ENCODE measurements at places on chromosomes 5 and 9. TPM values are rescaled to one million over a fixed set of nuclear protein-coding genes. Genes with fewer than 3 reads are reported as not detected.

DNA sequence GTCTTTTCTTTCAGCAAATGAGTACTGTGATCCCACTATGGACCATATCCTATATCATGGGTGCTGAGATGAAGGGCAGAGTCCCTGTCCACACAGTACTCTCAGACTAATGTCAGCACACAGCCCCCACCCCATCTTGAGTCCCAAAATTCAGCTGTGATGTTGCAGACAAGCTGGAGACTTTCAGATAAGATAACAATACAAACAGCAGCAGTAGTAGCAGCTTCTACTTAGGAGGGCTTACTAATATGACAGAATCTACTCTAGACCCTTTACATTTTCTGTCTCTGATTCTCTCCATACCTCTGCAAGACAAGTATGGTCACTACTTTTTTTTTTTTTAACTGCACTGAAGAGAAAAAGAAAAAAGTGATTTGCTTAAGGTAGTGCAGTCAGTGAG lies 129.1 kb upstream of the TRIM32 start:
- no peak for DNase-seq

DNA sequence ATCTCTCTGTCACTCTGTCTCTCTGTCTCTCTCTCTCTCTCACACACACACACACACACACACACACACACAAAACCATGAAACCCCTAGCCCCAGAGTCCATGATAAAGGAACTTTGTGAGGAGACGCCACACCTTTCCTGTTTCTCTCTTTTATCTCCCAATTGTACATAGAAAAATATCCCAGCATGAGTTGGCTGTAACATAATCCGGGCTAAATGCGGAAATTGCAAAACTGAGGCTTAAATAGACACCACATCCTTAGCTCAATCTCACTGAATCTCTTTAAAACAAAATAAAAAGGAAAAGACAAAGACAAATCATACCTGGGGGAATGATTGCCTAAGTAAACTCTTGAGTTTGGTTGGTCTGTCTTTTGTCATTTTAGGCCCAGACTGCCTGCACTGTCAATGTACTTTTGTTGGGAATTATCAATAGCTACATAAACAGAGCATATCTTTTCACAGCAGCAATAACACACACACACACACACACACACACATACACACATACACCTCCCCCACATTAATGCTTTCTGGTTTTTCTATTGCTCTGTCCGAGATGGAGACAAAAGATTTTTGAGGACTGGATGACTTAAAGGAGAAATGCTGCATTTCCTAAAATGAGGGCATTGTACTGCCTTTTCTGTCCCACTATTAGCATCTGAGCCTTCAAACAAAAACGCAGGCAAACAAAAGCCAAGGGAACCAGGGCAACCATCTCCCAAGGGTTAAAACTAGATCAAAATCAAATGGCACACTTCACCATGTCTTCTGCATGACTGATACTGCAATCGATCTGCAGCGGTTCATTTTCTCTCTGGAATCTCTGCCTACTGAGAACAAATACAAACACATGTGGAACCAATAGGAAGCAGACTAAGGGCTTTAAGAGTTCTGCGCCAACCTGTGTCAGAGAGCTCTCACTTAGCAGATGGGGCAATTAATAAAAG lies 321.5 kb downstream of the NFIB start:
- DNase-seq, result no peak

DNA sequence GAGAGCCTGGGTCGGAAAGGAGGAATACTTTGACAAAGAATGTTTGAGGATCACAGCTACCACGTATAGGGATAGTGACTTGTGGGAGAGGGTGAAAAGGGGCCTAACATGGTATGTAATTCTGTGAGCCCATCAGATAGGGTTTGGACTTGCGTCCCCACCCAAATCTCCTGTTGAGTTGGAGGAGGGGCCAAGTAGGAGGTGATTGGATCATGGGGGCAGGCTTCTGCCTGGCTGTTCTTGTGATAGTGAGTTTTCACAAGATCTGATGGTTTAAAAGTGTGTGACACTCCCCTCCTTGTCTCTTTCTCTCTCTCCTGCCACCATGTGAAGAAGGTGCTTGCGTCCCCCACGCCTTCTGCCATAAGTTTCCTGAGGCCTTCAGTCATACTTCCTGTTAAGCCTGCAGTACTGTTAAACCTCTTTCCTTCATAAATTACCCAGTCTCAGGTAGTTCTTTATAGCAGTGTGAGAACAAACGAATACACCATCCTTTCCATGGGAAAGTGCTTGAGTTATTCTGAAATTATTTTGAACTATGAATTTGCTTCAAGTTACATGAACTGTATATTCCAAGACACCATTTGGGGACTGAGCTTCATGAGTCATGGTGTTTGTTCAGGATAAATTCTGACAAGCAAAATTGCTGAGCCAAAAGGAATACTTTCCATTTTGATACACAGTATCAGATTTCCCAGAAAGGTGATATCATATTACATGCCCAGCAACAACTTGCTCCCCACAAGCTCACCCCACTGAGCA lies 68.8 kb upstream of the SSBP2 start:
- peak; percentile 21 for DNase-seq

GRCh38 chr9:101561740-101562139 lies 28.1 kb downstream of the RNF20 start:
- DNase-seq, result no peak

DNA sequence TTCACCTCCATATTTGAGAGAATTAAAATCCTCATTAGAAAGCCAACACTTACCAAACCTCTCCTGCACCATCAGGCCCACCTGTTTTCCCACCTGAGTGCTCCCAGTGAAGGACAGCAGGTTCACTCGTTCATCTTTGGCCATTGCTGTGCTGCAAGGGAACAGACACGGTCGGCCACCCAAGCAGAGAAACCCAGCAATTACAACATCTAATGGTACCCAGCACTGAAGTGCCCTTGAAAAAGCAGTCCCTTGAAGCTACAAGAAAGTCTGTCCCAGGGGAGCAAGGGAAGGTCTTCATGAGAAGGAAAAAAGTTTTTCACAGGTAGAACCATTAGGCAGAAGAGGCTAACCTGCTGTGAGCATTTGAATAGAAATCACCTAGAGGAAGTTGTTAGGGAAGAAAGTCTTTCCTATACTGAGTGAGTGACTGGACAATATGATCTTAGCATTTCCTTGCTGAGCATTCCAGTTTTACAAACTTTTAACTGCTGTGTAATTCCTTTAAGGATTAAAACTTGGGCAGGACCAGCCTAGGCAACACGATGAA lies 26.7 kb downstream of the ALDH7A1 start:
- no peak for DNase-seq

DNA sequence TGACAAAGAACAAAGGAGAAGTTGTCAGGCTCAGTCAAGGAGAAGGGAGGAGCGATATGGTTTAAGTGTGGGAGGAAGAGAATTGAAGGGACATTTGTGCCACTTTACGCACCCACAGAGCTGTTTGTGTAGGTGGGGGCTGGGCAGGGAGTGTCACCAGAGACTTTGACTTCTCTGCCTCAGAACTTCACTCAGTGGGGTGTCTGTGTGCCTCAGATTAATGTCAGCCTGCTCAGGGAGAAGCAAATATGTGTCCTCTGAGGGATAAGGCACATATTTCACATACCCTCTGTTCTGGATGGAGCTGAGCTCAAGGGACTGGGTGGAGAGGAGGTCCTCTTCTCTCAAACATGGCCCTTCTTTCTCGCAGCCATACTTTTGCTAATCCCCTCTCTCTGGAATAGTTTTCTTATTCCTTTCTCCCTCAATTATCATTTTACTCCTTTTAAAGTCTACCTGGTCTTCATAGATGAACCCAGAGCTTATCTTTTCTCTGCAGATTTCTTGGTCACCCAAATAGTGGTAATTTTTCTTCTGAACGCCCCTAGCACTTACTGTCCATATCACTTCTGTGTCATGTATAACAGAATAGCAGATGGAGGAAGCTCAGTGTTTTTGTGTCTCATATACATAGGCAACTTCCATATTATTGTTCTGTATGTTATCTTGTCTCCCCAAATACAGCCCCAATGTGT lies 77.0 kb downstream of the IQGAP2 start:
- no peak for DNase-seq

DNA sequence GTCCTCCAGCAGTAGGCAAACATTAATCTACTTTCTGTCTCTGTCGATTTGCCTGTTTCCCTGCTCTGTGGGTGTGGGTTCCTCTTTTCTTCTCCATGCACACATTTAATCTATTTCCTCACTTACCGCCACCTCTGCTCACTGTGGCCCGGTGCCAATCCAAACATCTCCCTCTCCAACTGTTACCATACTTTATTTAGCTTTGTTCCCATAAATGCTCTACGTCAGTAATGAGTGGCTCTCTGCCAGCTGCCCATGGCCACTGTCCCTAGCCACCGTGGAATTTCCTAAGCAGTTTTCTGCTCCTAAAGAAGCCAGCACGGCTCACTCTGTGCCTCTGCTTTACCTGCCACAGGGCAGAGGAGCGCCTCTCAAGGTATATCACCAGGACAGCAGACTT lies 19.5 kb upstream of the GOLPH3 start:
- DNase-seq, result no peak

DNA sequence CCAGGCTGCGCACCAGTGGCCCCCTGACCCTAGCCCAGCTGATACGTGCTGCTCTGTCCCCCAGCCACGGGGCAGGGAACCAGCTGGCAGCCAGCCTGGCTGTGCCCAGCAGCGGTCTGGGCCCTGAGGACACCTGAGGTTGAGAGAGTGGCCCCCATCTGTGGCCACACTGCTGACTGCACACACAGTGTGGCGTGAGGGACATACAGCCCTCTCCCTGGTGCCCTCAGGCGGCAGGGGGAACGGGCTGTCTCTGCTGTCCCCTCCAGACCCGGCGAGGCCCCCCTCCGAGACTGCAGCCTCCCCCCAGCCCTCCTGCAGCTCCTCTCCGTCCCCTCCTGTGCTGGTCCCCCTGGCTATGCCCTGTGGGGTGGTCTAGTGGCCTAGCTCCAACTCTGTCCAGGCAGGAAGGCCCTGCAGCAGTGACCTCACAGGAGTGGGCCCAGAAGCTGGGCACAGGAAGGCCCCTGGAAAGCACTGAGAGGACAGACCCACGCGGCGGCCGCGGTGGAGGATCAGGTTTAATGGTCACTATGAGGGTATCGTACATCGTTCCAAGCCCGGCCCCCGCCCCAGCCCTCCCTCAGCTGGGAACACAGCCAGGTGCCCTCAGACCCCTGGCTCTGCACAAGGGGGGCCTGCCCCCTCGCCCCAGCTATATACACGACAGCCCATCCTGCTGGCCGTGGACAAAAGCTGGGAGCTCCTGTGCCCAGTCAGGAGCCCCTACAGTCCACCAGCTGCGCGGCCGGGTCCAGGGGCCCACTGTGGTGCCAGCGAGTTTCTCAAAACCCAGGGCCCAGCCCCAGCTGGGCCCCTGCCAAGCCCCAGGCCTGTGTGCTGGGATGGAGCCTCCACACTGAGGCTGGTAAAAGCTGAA lies 6.8 kb upstream of the ENTPD8 start:
- no peak for DNase-seq

GRCh38 chr5:124262470-124262869 lies 484.0 kb downstream of the ZNF608 start:
- DNase-seq, result no peak

DNA sequence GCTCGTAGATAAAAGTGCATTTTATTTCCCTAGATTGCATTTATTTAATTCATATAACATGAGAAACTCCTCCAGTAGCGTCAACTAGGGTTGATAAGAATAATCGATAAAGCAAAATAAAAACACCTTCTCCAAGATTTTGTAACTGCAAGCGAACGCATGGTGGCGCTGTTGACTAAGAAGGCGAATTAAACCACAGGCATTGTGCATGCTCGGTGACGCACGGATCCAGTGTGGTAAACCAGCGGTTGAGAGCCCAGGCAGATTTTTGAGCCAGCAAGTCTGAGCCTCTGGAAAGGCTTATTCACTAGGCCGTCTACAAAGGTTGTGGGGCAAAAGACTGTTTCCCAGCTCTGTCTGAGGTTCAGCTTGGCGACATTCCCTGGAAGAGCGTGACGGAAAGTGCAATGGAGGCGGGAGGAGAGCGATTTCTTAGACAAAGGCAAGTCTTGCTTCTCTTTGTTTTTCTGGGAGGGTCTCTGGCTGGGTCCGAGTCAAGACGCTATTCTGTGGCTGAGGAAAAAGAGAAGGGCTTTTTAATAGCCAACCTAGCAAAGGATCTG lies at the start of gene PCDHB3:
Gene PCDHB3, plus strand, starts transcription at position 231 of the 563 bp plus-strand sequence. Its CDS starts 177 bp downstream, at position 408.
- peak; percentile 20 for DNase-seq

GRCh38 chr5:116153687-116154174 lies 68.9 kb downstream of the COMMD10 start:
- no peak for DNase-seq

- no peak for DNase-seq
These were observed 108.5 kb downstream of the ZNF354C start for GRCh38 chr5:179168664-179169063.

DNA sequence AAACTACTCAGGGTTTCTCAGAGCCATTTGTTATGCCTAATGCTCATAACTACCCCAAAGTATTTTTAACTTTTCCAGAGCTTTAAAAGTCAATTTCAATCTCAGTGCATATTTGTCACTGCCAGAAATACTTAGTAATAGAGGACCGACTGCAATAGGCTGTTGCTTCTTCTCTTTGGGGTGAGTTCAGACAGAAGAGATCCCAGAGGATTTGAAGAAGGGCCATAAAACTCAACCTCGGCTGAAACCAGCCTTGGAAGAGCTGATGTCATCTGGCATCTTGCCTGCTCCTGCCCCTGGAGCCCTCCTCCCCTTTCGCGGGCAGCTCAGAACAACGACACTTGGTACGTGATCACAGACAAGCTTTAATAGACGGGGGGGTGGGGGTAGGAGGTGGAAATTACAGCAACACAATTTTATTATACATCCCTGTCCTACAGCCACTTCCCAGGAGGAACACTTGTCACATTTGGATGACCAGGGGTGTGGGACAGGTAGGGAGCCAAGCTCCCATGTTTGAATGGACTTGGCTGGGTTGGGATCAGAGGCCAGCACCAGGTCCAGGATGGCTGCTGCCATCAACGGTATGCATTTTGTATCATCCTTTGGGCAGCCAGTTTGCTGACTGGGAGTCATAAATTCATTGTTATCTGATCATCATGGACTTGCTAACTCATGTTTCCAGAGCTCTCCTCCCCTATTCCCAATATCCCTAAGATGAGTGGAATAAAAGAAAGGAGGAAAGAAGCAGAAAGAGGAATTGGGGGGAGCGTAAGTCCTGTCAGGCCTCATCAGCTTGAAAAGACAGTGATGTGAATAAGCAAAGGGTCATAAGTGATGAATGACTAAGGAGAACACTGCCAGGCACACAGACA lies 186.6 kb upstream of the PANK3 start:
- no peak for DNase-seq

- DNase-seq, result no peak
These were observed 80.2 kb downstream of the PRKACG start for GRCh38 chr9:68933434-68934328.

DRD1 gene
- 0.90 TPM for polyA plus RNA-seq

TMEM252 gene
- not detected for polyA plus RNA-seq

ITGA1 gene
- 1.5 TPM for polyA plus RNA-seq

ABLIM3 gene
- polyA plus RNA-seq, result 3.0 TPM

GPSM1 gene
- 8.2 TPM for polyA plus RNA-seq

Measured in A549 (cell line).